Activated CD4-positive, alpha-beta T cell treated with anti-CD3 and anti-CD28 coated beads for 48 hours (primary cell): ENCODE measurements at places on chromosomes 16 and 17.
A peak's percentile ranks its signal among the peaks of the same experiment; 100 is the strongest.

DNA sequence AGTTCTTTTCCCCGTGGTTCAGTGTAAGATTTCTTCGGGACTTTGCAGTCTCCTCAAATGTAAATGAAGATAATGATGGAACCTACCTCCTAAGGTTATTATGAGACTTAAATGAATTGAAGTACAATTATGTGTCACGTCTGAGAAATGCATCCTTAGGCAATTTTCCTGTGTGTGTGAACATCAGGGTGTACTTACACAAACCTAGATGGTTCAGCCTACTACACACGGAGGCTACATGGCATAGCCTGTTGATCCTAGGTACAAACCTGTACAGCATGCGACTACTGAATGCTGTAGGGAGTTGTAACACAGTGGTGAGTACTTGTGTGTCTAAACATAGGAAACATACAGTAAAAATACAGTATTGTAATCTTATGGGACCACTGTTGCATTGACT lies 1.1 kb upstream of the FAM20A start:
- no peak for DNase-seq

- DNase-seq = no peak
Measured at GRCh38 chr16:50461400-50461760, 86.8 kb upstream of the NKD1 start.

GRCh38 chr16:87741700-87742415 lies 23.9 kb downstream of the KLHDC4 start:
- no peak for DNase-seq

- no peak for DNase-seq
Measured at GRCh38 chr16:87320510-87321227, 3.5 kb upstream of the C16orf95 start.

DNA sequence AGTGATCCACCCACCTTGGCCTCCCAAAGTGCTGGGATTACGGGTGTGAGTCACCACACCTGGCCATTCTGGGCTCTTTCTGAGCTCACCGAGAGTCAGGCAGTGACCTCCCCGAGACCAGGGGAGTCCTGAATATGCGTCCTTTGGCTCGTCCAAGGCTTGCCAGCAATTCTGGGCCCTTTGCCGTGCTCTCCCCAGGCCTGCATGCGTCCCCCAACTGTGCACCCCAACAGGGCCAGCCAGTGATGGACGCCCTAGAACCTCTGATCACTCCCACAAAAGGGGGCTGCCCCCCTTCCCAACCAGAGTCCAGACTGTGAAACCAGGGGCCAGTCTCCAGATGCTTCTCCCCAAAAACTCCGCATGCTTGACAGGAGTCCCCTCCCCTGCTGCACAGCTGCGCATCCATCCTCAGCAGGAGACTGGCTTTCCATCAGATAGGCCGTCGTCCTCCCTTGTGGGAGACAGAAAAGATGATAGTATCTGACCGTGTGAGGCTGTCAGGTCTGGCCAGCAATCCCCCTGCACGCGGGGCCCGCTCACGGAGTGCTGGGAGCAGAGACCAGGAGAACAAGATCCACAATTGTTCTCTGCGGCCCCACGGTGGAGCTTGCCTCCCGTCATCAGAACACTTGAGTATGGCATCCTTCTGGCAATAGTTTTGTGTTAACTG lies 15.5 kb downstream of the HS3ST6 start:
- DNase-seq = no peak

- DNase-seq = no peak
Measured at GRCh38 chr17:36195434-36196130, 976 bp downstream of the CCL3L1 start.

- DNase-seq = no peak
Measured at GRCh38 chr17:78401246-78401645, 22.8 kb downstream of the PGS1 start.

DNA sequence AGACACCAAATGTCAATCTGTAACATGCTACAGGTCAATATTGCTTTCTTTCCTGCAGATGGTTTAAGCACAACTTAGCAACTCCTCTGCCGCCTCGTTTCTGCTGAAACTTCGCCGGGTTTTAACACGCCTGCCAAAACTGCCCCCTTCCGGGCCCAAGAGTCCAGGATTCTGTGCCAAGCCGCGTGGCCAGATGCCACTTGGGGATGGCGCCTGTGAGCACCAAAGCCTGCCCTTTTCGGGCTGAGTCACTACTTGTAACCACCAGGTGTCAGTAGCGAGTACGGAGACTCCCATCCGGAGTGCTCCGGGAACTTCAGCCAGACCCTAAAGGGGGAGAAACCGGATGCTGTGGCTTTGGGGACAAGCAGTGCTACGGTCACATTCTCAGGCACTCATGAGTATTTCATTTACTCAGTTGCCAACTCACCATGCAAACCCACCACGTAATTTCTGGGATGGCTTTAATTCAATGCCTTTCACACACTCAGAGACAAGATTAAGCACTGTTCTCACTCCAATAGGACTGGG lies 7.8 kb downstream of the PMP22 start:
- DNase-seq = peak; percentile 78

GRCh38 chr16:6496996-6497395 lies 835.6 kb upstream of the RBFOX1 start:
- DNase-seq = no peak

- no peak for DNase-seq
Measured at GRCh38 chr17:16425698-16426659, 10.6 kb downstream of the TRPV2 start.

DNA sequence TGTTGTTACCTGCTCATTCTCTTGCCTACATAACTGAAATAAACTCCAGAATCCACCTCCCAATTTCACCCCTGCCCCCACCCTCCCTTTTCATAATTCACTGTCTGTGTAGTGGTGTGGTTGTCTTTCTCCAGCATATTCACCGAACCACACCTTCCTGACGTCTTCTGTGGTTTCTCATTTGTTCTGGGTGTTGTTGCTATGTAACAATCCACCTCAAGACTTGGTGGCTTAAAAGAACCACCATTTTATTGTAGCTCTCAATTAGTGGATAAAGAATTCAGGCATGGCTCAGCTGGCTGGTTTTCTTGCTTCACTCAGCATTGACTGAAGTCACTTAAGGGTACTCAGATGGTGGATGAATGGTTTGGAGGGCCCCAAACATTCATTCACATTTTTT lies 229.8 kb downstream of the MAF start:
- no peak for DNase-seq

DNA sequence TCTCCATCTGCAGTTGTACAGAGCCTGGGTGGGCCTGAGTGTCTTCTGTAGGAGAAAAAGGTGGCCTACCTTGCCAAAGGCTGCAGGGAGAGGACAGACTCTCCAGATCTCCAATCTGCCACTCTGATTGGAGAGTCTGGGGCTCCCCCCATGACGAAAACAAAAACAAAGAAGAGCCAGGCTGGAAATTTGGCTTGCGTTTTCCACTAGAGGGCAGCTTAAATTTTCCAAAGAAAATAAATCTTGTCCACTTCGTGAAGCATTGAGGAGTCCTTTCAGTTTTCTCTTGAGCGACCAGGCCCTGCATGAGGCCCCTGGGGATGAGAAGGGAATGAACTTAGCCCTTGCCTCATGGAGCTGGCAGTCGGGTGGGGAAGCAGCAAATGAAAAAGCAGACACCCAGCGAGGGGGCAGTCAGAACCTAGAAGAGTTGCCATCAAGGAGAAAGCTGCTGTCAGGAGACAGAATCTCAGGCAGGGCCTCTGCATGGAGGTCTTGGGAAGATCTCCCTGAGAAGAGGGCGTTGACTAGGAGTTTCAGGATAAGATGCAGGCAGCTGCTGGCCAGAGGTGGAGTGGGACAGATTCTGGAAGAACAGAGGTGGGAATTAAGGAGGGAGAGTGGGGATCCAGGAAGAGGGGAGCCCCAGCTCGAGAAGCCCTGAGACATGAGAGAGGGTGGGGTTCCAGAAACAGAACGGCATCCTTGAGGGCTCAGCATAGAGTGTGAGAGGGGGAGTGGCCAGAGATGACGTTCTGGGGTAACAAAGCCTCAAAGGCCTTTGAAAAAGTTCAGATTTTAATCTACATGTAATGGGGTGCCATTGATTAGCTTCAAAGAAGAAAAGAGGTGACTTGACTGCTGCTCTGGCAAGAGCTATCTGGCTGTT lies 8.4 kb upstream of the SHCBP1 start:
- DNase-seq = no peak

GRCh38 chr16:89146211-89147005 lies 25.1 kb upstream of the CDH15 start:
- DNase-seq = no peak

DNA sequence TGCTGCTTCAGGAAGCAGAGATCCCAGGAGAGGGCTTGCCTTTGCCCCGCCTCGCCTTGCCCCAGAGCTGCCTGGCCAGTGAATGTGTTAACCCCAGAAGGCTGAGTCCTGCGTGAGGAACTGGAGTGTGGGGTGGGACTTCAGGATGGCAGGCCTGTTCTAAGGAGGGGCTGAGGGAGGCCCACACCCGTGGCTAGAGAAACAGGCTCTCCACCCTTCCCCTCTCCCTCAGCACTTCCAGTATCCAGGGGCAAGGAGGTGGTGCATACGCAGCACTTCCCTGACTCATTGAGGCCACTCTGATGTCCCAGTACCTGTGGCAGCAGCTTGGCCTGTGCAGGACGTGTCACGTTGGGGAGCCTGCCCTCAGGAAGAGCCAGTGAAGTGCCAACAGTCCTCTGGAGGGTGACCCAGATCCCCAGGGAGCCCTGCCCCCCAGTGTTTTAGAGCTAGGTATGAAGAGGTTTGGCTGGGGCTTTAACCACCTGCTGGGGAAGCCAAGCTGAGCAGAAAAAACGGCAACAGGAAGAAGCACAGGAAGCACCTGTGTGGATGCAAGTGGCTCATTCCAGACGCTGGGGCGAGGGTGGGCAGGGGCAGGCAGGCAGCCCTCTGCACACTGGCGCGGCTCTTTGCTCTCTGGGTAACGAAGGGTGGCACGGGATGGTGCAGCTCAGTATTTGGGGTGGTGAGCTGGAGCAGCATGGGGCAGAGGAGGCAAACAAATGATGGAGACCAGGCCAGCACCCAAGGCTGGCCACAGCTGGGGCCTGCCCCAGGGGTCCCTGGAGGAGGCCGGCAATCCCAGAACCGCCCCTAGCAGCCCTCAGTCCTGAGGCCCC lies 14.7 kb upstream of the CTCF start:
- DNase-seq = no peak

DNA sequence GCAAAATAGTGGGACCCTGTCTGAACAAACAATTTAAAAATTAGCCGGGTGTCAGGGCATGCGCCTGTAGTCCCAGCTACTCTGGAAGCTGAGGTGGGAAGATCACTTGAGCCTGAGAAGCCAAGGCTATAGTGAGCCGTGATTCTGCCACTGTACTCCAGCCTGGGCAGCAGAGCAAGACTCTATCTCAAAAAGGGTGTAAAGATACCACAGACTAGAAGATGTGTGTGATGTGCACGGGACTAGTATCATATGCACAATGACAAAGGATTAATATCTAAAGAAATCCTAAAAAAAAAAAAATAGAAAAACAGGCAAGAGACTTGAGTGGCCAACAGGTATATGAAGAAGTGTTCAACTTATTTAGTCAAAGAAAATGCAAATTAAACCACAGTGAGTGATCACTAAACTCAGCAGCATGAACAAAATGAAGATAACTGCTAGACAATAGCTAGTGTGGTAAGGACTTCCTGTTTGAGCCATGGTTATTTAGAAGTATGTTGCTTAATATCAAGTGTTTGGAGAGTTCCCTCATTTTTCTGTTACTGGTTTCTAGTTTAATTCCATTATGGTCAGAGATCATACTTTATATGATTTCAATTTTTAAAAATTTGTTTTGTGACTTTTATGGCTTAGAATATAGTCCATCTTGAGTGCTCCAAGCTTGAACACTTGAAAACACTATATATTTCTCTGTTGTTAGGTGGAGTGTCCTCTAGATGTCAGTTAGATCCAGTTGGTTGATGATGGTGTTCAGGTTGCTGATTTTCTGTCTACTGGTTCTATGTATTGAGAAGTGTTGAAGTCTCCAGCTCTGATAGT lies 14.7 kb upstream of the SLX4 start:
- no peak for DNase-seq

DNA sequence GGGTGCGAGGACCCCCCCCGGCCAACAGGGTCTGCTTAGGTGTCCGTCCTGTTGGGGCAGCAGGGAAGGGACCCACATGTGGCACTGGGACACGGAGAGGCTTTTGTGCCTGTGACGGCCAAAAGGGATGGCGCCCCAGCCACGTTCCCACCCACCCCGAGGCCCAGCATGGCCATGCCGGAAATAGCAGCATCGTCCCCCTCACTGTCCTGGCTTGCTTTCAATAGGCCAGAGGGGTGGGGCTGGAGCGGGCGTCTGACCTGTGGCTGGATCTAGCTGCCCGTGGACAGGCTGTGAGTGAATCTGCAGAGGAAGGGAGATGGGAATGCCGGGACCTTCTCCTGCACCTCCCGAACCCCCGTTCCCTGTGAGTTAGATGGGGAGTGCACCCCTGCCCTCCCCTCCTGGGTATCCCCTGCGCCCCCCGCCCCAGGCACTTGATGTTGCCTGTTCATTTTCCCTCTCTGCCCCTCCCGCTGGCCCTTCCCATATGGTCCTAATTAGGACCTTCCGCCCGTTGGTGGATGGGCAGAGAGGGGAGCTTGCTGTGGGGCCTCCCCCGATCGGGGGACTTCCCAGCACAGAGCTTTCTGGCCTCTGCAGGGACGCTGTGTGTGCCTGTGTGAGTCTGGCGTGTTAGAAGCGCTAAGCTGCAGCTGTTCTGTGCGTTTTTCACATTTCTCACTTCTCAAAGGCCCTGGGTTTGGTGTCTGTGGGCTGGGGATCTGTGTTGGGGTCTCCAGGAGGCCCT lies 292.8 kb downstream of the SEC14L1 start:
- peak; percentile 68 for DNase-seq

- no peak for DNase-seq
Measured at GRCh38 chr16:29818082-29818481, 2.1 kb downstream of the PAGR1 start.

DNA sequence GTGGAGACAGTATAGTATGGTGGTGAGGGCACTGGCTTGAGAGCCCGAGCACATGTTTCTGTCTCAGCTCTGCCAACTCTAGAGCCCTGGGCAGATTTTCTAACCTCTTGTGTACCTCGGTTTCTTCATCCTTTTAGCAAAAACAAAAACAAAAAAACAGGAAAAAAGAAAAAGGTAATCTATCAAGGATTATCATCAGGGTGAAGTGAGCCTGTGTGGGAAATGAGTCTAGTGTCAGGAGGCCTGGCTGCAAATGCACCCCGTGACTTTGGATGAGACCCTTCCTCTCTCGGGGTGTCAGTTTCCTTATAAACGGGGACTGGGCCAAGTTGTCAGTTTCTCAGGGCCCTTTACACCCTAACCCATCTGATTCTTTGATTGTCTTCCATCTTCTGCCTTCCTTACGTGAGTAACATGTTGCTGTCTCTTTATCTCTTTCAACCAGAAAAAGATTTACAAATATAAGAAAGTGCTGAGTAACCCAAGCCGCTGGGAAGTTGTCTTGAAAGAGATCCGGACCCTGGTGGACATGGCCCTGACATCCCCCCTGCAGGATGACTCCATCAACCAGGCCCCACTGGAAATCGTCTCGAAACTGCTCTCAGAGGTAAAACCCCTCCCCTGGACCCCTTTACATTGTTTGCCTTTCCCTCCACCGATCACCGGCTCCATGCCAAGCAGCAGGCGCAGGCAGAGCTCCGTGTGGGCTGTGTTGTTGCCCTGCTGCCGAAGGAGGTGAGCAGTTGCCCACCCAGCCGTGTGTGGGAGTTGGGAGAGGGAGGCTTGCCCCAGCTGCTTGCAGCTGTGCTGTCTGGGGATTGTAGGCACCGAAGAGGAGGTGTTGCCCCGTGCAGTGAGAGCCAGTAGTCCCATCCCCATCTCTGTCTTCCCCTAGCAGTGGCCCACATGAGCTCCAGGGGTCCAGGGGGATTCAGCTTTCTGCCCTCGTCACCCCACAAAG lies 127.1 kb upstream of the PLCG2 start:
- DNase-seq = no peak

- no peak for DNase-seq
Measured at GRCh38 chr17:29412780-29413565, 22.8 kb downstream of the TAOK1 start.

GRCh38 chr17:44758414-44759085 lies at the start of gene ADAM11:
ADAM11 (plus strand) TSS chr17:44758988; CDS start chr17:44759200, 212 bp downstream.
- DNase-seq = no peak
